ENCODE measurements at places on chromosomes 4 and X.

DNA sequence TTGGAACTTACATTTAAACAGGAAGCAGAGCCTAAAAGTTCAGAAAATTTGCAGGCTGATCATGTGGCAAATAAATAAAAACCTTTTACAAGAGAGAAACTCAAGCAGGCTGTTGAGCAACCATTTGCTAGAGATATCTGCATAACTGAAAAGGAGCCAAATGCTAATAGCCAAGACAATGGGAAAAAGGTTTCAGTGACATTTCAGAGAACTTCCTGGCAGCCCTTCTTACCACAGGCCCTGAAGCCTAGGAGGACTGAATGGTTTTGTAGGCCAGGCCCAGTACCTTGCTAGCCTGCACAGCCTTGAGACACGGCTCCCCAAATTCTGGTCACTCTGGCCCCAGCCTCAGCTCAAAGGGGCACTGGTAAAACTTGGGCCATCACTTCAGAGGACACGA is 945.1 kb downstream of the ADGRL3 start:
- DNase-seq, result no peak

DNA sequence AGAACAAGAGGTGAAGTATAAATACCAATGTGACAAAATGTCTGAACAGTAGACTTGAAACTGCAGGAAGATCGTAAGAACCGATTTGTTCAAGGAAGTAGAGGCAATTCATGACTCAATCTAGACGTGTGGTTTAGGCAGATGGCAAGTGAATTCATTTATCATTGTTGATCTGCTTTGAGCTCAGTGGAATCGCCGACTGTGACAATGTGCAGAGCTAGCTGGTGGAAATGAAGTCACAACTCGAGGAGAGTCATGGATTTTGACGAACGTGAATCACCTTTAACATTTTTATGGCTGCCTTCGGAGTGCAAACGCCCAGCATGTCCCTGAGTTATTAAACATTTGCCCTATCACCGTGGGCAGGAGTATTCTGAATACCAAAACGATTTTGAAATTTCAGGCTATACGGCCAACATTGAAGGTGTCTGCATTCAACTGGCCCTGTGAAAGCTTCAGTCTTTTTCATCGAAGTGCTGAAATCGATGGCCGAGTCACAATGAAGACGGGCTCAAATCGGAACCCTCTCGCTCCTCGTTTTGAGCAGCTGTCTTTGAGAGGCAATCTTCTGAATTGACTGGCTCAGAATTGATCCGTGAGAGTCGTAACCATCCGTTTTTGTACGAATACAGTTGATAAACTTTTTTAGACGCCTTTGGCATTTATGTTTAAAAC is 689 bp upstream of the OGT start:
- DNase-seq, result peak; percentile 62

GRCh38 chrX:12210196-12210815 is 72.0 kb downstream of the FRMPD4 start:
- no peak for DNase-seq

DNA sequence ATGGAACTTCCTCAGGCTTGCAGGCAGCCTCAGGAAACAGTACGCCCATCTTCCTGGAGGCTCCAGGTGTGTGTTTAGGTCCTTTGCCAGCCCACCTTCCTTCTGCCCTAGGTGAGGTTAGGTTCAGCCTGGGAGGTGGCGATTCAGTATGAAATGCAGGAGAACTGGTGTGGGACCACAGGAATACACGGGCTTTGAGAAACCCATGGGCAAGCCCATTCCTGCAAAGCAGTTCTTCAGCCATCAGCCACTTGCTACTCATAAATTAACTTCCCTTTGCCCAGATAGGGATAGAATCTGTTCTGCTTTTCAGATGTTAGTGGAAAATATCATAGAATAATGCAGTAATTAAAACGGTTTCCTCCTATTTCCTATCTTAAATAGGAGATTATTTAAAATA is 32.2 kb downstream of the TBC1D14 start:
- no peak for DNase-seq

GRCh38 chr4:93183576-93183975 is 645.0 kb upstream of the ATOH1 start:
- no peak for DNase-seq

GRCh38 chr4:74754218-74754617 is 40.1 kb downstream of the BTC start:
- DNase-seq, result no peak

DNA sequence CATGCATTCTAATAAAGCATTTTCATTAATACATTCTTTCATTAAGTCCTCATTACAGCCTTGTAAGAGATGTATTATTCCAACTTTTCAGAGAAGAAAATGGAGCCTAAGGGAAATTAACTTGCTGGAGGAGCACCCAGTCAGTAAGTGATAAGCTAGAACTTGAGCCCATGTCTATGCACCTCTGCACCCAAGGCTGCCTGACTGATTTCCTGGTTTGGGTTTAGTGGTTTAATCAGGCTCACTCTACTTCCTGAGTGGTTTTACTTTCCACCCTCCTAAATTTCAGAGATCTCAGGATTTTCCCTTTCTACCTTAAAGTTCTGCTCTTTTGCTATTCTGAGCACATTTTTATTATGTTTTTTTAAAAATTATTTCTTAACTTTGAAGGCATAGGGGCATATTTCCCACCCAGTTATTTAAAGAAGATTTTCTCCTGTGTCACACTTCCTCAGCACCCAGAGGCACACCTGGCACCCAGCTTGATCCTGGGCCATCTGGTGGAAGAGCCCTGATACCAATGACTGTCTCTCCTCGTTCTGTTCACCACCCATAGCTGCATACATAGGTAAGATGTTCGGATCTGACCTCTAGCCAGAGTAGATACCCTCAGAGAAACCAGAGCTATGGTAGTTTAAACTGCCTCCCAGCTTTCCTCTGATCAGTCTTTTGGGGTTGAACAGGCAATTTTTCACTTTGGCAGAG is 10.4 kb downstream of the CORIN start:
- no peak for DNase-seq

GRCh38 chrX:43615660-43616059 is 40.4 kb upstream of the MAOA start:
- no peak for DNase-seq
